Activated T-helper 1 cell treated with anti-CD3 and anti-CD28 coated beads, Interleukin-2, amount 50 U/mL, for 16 hours (primary cell): ENCODE measurements at places on chromosomes 16 and 17.

DNA sequence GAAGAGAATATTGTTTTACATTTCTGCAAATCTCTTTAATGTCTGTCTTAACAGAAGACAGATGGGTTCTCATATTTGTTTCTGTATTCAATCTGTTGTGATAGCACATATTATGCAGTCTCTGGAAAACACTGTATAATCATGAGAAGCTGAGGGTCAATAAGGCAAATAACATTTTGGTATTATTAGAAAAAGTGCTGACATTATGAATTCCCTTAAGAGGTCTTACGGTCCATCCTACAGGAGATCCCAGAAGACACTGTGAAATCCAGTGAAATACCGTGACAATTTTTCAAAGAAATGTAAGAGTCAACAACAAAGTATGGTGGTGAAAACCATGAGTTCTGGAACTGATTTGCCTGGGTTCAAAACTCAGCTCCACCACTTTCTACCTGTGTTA, 42.3 kb downstream of the ABCA5 start:
- no peak for DNase-seq

GRCh38 chr17:81644976-81645952, 8.3 kb downstream of the TSPAN10 start:
- no peak for DNase-seq

GRCh38 chr16:31130899-31131298, 4.6 kb downstream of the PRSS8 start:
- no peak for DNase-seq

GRCh38 chr17:62572888-62573401, 54.5 kb upstream of the MRC2 start:
- DNase-seq: no peak

GRCh38 chr17:28112606-28113005, 70.1 kb downstream of the NLK start:
- DNase-seq: no peak

DNA sequence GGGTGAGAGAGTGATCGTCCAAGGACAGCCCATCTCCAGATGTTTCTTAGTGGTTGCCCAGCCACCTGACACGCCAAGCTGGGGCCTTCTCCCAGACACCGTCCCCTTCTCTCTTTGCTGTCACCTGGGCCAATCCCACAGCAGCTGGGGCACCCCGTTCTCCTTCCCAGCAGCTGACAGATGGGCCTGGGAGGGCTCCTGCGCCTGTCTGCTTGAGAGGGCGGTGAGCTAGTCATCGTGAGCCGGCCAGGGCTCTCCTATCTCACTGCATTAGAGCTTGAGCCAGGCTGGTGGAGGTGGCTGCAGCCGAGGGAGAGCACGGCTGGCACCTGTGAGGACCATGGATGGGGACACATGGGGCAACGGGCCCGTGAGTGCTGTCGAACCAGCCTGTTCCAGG, 41.2 kb downstream of the RAB11FIP3 start:
- DNase-seq: no peak

DNA sequence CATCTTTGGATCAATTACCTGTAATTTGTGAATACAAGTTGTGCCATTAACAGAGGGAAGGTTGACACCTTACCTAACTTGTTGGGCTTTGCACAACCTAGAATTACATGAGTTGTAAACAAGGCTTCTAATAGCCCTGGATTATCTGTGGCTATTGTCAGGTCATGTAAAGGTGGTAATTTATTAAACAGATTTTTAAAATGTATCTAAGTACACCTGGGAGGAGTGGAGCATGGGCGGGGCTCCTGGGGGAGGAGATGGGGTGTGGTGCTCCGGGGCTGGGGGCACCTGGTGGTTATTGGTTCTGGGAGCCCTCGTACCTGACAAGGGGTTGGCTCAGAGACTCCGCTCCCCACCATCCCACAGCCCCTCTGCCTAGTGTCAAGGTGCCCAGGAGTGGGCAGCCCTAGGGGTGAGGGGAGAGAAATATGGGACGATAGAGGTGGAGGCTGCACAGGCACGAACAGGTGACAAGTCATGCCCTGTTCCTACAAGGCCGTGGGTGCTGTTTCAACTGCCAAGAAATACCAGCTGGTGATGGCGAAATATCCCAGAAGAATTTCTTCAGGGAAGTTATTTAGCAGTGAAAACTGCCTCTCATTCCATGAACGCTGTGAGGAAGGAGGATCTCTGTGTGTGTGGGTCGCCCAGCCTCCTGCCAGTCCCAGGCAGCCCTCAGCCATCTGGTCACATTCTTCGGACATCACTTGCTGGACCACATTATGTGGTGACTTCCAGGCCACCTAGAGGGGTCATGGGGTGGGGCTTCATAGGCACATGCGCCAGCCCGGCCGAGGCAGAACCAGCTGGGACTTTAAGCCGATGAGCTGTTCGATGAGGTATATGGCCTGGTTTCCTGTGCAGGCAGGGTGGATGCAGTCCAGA, 55.5 kb upstream of the IRX3 start:
- no peak for DNase-seq

- no peak for DNase-seq
Observed at GRCh38 chr16:53042235-53042701, 10.4 kb downstream of the CHD9NB start.

DNA sequence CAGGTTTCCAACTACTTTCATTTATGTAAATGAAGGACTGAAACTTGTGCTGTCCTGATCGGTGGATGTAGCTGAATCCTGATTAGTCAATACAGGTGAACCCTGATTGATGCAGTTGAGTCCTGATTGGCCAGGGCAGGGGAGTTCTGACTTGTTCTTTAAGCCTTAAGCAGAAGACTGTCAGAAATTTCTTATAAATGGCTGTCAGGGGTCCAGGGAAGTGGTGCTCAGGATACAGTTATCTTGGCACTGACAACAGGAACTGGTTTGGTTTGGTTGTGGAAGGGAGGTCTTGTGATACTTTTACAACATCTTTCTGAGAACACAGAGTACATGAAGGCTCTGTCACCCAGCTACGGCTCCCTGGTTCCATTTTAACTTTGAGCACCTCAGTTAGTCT, 132.1 kb downstream of the KCNJ12 start:
- no peak for DNase-seq

DNA sequence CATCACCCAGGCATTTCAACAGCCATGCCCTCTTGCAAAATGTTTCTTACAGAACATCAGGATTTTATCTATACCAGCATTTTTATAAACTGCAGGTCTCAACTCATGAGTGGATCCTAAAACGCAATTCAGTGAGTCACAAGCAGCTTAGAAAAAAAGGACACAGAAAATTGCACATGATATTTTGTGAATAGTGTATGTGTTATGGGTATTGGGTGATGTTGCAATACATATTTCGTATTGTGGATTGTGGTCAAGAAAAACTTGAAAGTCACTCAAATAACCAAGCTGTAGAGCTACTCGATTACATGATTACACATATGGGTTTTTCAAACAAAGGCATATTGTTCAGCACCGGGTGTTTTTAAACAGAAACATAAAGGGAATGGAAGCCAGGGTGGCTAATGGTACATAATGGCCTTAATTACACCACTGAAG, 1.4 kb downstream of the WIPI1 start:
- DNase-seq: no peak
